ENCODE measurements at places on chromosomes 16 and 17.

DNA sequence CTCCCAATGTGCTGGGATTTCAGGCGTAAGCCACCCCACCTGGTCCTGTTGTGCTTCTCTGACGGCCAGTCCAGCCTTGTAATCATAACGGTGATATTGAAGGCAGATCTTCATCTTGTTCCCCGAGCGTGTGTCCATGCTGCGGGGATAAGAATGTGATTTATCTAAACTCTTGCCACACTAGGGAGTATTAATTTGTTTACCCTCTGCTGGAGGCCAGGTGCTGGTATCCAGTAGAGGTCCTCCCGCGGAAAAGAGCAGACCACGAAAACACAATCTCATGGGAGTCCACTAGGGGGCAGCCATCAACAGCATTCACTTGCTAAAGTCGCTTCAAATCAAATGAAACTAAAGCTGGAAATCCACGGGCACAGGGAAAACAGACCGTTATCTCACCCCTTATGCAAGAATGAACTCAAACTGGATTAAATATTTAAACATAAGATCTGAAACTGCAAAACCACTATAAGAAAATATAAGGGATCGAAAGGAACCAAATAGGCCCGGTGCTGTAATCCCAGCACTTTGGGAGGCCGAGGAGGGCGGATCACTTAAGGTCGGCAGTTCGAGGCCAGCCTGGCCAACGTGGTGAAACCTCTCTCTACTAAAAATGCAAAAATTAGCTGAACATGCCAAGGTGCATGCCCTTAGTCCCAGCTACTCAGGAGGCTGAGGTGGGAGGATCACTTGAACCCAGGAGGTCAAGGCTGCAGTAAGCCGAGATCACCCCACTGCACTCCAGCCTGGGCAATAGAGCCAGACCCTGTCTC is 22.3 kb upstream of the RBBP6 start:
- DNase-seq = no peak

GRCh38 chr16:19506965-19507364 is 14.9 kb downstream of the GDE1 start:
- DNase-seq = no peak

DNA sequence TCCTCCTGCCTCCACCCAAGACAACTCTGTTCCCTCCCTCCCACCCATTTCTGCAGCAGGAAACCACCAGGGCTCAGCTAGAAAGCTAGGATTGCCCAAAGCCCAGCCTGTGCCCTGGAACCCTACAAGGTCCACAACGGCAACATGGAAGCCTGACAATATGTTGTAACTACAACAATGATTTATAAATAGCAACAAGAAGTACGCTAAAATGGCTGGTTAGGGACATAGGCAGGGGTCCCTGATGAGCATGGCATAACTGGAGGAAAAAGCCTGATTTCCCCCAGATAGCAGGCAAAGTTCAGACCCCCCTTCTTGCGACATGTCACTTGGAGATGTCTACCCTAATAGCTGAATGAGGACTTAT is 6.6 kb downstream of the ST3GAL2 start:
- DNase-seq = no peak

DNA sequence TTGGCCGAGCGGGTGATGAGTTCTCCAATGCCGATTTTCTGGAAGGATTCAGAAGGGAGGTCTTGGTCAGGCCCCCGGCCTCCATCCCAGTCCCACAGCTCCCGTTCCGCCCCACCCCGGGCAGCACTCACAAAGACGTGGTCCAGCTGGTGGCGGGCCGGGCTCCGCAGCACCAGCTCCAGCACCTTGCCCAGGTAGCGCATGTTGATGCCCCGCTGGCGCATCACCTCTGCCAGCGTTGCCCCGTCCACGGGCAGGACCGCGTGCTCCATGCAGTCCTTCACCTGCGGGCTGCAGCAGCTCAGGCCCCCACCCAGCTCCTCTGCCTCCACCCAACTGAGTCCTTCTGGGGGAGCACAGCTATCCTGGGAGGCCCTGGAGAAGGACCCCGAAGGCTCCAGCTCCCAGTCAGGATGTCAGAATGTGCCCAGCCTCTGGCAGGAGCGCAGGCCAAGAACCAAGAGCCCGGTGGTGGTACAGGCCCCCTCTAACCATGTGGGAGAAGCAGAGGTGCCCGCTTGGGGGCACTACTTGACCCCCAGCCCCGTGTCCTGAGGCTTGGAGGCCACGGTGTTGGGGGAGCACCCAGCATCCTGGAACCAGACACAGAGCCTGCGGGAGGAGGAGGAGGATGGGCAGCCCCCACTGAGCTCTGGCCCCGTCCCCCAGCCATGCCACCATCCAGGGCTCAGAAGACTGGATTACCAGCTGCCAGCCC is 16.2 kb downstream of the CLUH start:
- no peak for DNase-seq

- no peak for DNase-seq
These were observed 36.6 kb downstream of the TOM1L2 start for GRCh38 chr17:17935321-17936271.

- DNase-seq = no peak
These were observed 2.9 kb downstream of the FAM117A start for GRCh38 chr17:49760932-49761558.

DNA sequence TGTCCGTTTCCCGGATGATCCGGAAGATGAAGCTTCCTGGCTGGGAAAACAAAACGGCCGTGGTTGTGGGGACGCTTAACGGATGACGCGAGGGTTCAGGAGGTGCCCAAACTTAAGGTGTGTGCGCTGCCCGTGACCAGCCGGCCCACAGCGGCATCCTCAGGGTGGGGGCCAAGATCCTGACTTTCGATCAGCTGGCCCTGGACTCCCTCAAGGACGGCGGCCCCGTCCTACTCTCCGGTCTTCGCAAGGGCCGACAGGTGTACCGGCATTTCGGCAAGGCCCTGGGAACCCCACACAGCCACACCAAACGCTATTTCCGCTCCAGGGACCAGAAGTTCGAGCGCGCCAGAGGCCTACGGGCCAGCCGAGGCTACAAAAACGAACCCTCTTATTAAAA is 1.1 kb upstream of the C16orf90 start:
- DNase-seq = no peak

- no peak for DNase-seq
These were observed 154.3 kb upstream of the ZFHX3 start for GRCh38 chr16:73202161-73202729.

- no peak for DNase-seq
These were observed 1.3 kb upstream of the GJC1 start for GRCh38 chr17:44831371-44831770.

DNA sequence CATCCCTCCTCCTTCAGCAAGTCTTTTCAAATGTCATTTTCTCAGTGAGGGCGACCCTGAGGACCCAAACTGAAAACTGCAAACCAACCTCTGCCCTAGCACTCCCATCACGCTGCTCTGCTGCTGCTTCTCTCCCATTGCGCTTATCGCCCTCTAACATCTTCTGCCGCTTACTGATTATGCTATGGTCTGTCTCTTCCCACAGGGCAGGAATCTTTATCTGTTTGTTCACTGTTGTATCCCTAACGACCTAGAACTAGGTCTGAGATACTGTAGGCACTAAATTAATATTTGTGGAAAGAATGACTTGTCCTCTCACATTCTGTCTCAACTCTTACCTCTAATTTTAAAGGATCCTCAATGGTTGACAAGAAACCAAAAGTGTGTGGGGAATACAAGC is 12.5 kb downstream of the ZSCAN32 start:
- DNase-seq = no peak

DNA sequence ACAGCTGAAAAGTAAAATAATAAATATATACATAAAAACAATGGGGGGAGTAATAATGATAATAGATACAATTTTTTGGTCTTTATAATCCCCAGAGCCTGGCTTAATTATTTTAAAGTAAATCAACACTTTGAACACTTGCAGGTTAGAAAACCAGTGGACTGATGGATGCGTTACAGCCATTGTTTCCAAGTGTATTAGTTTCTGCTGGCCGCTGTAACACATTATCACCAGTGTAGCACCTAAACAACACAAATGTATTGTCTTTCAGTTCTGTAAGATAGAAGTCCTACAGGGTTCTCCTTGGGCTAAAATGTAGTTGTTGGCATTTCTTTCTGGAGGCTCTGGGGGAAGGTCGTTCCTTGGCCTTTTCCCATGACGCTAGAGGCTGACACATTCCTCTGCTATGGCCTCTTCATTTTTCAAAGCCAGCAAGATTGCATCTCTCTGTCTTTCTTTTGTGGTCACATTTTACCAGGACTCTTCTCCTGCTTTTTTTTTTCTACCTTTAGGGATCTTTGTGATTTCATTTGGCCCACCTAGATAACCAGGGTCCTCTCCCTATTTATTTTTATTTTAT is 116.8 kb downstream of the WWOX start:
- DNase-seq = no peak

DNA sequence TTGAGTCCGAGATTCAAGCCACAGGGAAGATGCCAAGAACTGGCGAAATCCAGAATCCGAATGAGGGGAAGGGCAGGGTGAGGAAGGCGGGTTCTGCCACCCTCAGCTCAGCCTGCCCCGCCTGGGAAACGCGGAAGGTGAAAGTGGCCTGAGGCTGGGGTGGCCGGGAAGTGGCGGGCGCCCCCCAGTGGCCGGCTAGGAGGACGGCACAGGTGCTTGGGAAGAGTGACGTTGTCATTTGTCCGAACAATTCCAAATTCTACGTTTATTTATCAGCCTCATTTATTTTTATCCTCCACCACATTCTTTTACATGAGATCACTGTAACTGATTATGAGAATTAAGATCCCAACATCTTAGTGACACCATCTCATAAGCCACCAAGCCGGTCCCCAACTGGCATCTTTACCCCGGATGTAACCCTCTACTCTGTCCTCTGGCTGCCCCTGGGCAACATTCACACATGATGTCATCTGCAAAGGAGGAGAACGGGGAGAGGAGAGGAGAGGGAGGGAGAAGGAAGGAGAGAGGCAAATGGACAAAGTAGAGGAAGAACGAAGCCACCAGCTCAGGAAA is 21.3 kb downstream of the SRCIN1 start:
- no peak for DNase-seq

- no peak for DNase-seq
These were observed 10.0 kb downstream of the HS3ST6 start for GRCh38 chr16:1908184-1908583.

- DNase-seq = no peak
These were observed 20.4 kb downstream of the PSME3IP1 start for GRCh38 chr16:57165483-57165882.

GRCh38 chr17:9237661-9238301 is 216.5 kb downstream of the NTN1 start:
- no peak for DNase-seq

DNA sequence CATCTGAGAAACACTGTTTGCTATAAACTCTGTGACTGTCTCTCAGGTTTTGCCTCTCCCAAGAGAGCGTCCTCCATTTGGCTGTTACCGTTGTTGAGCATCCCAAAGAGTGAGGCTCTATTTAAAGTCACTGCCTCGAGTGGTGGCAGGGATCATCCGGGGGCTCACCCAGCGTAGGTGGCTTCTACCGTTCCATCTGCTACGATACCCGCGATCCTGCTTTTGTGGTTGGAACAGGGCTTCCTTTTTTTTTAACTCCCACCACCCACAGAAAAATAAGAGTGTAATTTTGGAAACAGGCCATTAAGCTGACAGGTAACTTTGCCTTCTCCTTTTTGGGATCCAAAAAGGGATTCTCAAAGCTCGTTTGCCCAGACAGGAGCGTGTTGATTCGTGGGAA is 36.4 kb downstream of the KNOP1 start:
- no peak for DNase-seq

DNA sequence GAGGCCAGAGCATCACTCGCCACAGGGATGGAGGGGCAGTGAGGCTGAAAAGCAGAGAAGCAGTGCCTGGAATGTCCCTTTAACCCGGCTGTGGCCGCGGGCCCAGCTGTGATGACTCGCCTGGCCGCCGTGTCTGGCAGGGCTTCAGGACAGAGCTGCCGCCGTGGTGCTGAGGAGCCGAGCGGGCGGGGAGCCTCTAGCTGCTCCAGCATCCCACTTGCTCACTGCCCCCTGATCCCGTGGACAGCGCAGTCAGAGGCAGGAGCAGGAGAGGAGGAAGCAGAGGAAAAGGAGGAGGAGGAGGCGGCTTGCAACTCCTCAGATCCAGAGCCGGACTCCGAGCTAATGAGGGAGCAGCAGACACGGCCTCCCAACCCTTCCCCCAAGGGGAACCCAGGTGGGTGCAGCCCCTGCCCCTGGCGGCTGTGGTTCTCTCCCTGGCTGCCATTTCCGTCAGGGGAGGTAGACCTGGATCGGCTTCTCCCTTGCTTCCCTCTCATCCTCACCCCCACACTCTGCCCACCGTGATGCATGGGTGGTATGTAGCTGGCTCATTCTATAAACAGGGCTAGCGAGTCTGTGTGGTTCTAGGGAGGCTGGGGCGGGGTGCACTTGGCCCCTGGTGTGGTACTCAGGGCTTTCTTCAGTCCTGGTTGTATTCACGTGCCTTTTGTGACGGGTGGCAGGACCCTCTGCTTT is 165.7 kb downstream of the CMIP start:
- DNase-seq = no peak

GRCh38 chr17:37079735-37080134 is 131.0 kb downstream of the AATF start:
- DNase-seq = no peak

DNA sequence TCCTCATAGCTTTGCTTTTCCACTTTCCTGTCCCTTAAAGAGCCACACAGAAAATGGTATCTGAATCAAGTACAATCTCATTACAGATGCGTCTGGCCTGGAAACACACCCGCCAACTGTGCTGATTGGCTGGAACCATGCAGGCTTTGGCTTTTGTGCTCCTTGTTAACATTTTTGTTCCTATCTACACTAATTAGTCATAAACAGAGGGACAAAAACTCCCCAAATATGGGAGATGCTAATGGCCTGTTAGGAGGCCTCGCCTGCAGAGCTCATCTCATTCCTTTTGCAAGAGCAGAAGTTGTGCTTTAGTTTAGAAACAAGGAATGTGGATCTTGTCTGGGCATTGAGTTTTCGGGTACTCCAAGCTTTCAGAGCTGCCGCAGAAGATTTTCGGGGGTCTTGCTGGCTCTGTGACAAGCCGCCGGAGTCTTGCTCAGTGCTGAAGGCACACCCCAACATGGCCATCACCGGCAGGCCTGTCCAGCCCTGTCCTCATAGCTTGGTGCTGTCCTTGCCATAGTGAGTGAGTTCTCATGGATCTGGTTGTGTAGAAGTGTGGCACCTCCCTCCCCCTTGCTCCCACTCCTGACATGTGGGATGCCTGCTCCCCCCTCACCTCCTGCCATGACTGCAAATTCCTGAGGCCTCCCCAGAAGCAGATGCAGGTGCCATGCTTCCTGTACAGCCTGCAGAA is 69.8 kb downstream of the METRNL start:
- no peak for DNase-seq

GRCh38 chr16:52834736-52835465 is 217.8 kb downstream of the CHD9NB start:
- no peak for DNase-seq

GRCh38 chr17:43572368-43572980 is 26.3 kb upstream of the ETV4 start:
- DNase-seq = no peak

Data from NCI-H1048 (cell line).